ENCODE measurements at places on chromosomes 13 and 19.

- DNase-seq, result no peak
These were observed 899 bp downstream of the GIPC3 start for GRCh38 chr19:3586127-3586626.

GRCh38 chr19:19316082-19316481 is 4.2 kb downstream of the SUGP1 start:
- DNase-seq, result no peak

DNA sequence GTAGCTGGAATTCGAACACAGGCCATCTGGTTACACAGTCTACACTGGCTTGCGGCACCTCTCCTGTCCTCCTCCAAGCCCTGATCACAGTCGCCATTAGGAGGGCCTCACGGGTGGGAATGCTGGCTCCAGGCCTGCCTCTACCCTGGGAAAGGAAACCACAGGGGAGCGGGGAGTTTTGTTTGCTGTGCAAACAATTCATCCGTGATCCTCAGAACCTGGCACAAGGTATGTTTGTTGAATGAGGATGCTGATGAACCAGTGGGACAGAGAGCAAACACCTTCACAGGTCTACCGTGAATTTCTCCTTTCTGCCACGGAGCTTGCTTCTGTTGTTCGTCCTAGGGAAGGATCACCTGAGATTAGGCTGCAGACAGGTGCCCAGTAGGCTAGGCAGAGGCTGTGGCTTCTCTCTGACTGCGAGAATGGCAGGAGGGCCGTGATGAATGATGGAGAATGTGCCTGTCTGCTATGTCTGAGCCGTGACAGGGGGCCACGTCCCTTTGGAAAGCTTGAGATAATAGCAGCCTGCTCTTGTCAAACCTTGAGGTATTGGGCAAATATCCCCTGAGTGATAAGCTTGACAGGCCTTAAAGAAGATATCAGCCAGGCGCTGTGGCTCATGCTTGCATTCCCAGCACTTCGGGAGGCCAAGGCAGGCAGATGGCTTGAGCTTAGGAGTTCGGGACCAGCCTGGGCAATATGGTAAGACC is 36.7 kb downstream of the PIN1 start:
- no peak for DNase-seq

DNA sequence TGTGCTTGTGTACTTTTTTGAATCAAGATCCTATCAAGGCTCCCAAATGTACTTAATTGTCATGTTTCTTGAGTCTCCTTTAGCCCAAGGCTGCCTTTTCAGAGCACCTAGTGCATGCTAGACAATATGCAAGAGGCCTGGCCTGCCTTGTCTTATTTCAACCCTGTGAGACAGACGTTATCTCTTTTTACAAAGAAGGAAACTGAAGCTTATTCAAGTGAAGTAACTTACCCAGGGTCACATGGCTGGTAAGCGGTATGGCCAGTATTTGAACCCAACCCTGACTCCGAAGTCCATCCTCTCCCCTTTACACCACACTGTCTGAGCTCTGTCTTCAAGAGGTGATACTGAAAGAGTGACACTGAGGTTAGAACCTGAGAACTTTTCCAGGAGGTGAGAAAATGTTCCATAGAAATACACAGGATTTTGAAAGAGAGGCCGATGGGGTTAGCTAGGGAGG is 505.1 kb downstream of the FOXO1 start:
- DNase-seq, result no peak

DNA sequence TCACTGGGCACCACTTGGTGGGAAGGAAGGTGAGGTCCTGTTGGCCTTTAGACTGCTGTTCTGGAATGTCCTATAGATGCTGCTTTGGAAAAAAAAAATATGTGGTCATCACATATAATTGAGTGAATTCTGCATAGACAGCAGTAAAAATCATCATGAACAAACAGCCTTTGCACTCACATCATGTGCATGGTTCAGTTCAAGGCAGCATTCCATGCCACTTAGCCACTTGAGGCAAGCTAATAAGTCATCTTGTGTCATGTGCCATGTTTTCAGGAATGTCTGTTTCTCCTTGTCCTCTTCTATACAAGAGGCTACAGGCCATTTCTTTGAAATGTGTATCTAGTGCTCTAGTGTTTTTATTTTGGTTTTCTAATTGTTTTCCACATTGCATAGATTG is 43.9 kb upstream of the TSC22D1 start:
- no peak for DNase-seq

GRCh38 chr19:11767633-11768133 is 883 bp downstream of the ZNF441 start:
- DNase-seq, result no peak

DNA sequence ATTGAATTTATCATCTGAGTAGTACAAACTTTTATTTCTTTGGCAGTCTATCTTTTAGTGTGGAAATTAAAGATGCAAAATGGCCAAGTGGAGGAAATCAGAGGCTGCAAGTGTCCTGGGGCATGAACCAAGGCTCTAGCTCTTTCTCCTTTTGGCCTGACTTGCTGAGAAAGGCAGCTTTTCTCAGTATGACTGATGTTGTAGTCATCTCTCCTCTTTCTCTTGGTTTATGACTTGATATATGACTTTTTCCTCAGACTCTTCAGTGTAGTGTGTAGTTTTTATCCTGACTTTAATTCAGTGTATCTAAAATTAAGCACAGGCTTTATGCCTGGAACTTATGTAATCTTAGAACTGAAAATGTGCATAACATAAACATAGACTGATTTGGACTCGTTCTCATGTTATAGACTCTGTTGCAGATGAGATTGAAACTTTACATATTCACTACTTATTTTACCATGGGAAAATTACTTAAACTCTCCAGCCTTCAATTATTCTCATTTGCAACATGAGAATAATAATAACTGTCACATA is 65.7 kb downstream of the SLITRK5 start:
- DNase-seq, result no peak

DNA sequence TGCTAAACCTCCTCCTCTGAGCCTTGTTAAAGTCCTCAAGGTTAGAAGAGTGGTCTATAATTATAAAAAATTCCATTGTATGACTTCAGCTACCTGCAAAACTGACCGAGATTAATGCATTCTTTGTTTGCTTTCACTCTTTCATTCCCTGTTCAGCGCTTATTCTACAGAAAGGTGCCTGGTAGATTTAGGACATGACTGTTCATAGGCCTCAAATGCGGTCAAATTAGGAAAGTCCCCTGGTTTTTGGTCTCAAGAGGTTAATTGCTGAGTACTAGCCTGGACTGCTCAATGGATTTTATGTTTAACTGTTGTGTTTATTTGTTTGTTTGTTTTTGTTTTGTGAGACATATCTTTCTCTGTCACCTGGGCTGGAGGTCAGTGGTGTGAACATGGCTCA is 35.4 kb downstream of the KL start:
- no peak for DNase-seq

- no peak for DNase-seq
These were observed 47.5 kb downstream of the SOX21 start for GRCh38 chr13:94664889-94665288.

GRCh38 chr13:66995203-66995611 is 234.9 kb downstream of the PCDH9 start:
- DNase-seq, result no peak

DNA sequence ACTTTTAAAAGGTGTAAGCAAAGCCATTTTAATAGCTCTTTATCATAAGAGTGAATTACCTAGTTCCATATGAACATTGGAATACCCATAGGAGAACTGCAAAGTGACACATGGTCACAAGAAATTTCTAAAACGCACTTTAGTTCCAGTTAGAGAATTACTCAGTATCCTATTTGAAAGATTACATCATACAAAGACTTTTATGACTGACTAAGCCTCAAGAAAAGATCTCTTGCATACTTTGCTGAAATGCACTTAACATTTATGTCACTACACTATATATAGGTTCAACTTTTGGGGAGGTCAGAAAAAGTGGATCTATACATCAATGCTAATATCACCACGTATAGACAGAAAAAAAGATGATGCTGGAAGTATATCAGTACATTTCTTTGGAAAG is 7.1 kb downstream of the PCDH9 start:
- DNase-seq, result no peak

DNA sequence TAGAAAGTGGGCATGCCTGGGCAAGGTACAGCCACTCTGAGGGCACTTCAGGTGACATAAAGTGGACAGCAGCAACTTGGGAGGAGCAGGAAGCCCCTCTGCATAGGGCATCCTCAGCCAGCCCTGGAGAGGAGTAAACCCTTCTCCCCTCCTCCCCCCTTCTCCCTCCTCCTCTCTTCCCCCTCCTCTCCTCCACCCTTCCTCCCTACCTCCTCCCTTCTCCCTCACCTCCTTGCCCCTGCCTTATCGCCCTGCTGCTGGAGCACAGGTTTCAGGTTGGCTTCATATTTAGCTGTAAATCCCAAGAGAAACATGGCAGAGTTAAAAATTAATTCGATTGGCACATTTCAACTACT is 30.5 kb upstream of the ATP12A start:
- no peak for DNase-seq

- DNase-seq, result no peak
These were observed 30.3 kb downstream of the ZNF763 start for GRCh38 chr19:11995174-11995573.

DNA sequence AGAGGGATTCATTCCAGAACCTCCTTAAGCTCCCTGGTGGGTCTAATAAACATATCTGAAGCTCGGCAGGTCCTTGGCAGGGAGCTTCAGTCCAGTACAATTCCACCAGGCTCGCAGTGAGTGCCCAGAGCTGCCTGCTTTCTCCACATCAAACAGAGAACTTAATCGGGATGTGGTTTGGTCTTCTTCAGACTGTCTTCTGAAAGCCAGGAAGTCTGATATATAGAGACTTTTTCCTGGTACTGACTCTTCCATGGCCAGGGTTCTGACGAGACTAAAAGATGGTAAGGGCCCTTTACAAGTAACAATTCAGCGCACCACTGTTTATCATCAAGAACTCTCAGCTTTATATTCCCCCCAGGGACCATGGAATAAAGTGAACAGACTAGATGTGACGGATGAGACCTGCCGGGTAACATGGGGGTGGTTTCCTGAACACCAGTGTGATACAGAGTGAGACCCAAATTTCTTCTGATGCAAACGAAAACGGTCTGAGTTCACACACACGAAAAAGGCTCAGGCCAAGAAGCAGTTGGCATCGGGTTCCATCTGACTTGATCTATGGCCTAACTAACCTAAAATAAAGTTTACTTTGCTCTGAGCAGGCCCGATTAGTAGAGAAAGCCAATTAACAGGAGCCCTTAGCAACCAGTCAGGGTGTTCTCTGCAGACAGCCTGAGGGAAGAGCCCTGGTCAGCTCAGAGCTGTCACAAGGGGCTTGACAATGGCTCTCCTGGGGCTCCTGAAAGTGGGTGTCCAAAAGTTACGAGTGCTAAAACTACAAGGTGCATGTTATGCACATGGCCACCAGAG is 29.0 kb downstream of the RANBP3 start:
- no peak for DNase-seq

- DNase-seq, result no peak
These were observed 42.4 kb downstream of the ADGRE3 start for GRCh38 chr19:14632286-14632685.

- peak; percentile 17 for DNase-seq
These were observed 214.2 kb downstream of the LACC1 start for GRCh38 chr13:44093607-44094564.

- no peak for DNase-seq
These were observed 28.2 kb upstream of the TMEM255B start for GRCh38 chr13:113730831-113731191.

DNA sequence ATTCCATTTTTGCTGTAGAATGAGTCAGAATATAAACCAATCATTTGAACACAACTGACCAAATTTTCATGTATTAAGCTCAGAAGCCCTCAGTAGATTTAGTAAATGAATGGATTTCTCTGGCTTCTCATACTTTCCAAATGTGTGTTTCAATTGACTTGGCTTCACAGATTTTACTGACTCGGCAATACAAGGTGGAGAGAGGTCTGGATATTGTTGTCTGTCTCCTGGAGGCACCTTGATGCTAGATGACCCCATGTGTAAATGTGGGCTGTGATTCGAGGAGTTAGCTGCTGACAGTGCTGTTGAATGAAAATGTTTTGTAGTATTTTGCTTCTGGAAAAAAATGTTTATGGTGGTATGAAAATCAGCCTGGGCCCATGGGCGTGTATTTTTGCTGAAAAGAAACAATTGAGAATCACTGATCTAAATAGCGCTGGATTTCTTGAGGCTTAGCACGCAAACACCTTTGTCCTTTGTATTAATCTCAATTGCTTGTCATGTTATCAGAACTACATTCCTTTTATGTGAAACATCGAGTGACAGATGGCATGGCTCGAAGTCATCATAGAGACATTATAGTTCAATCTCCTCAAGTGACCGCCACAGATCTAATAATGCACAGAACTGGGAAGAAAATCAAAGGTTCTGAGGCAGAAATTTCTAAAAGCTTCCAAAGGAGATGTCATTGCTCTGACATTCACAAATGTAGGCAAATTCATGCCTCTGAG is 41.2 kb upstream of the UBAC2 start:
- no peak for DNase-seq

Measured in NCI-H446 (cell line).